ENCODE measurements at places on chromosomes 2 and 18.

- DNase-seq = peak; percentile 26
Measured at GRCh38 chr2:54639609-54640008, 83.9 kb upstream of the EML6 start.

DNA sequence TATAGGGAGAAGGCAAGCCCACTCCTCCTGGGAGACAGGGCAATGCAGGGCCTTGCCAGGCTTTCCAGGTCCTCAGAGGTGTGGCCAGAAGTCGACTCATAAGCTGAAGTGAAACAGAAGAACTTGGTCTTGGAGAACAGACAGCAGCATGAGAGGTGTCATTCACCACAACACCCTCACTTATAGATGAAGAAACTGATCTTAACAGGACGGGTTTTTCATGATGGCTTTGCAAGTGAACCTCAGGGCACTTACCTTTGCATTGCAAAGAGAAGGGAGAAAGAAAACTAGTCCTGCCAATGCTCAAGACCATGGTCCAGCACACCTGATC, 198.8 kb downstream of the CYRIA start:
- no peak for DNase-seq

DNA sequence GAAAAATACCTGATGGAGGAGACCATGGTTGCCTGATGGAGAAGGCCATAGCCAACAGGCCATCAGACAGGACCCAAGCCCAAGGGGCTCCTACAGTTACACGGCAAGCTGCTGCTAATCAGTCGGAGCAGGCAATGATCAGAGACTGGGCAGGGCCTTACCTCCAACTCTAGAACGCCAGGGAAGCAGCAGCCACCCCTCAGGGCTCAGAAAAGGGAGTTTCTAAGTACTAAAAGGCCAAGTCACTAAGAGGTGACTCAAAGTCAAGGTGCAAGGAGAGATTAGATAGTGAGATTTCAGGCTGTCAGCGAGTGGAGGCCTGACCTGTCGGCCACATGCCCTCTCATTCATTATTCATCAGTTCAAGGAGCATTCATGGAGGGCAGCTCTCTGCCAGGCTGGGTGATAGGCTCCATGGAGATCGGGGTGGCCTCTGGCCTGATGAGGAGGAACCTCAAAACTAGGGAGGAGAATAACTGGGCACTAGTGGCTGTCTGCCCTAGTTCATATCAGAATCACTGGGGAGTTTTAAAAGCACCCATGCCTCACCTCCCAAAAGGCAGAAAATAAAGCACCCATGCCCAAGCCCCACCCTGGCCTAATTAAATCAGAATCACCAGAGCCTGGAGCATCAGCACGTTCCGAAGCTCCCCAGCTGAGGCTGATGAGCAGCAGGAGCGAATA, 3.6 kb downstream of the VIL1 start:
- DNase-seq = no peak

GRCh38 chr2:66578687-66579106, 143.8 kb downstream of the MEIS1 start:
- DNase-seq = no peak

DNA sequence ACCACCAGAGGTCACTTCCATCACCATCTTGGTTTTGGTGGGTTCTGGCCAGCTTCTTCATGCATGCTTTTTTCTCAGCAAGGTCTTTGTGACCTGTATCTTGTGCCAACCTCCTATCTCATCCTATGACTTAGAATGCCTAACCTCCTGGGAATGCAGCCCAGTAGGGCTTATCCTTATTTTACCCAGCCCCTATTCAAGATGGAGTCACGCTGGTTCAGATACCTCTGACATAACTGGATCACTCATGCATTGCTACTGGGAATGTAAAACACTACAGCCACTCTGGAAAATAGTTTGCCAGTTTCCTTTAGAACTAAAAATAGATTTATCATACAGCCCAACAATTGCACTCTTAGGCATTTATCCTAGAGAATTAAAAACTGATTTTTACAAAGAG, 219.2 kb downstream of the IRS1 start:
- no peak for DNase-seq

GRCh38 chr18:46329736-46330246, 225.6 kb downstream of the HAUS1 start:
- no peak for DNase-seq

DNA sequence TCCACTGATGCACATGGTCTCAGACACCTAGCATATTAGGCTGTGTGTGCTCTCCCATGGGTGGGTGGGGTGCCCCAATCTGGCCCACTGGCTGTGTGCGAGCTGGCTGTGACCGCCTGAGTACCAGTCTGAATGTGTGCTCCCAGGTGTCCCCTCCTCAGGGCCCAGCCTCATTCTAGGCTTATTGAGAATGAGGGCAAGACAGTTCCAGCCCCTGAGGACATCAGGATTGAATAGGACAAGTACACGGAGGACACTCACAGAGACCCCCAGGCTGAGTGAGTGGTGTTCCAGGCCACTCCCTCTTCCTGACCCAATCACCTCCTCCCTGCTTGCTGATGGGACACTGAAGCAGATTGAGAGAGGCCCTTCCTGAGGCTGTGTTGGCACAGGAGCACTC, 116.1 kb upstream of the RAB6C start:
- DNase-seq = no peak

GRCh38 chr2:96532641-96533291, 3.8 kb upstream of the ARID5A start:
- DNase-seq = no peak

- no peak for DNase-seq
Measured at GRCh38 chr2:143936538-143936847, 583.4 kb downstream of the ZEB2 start.

DNA sequence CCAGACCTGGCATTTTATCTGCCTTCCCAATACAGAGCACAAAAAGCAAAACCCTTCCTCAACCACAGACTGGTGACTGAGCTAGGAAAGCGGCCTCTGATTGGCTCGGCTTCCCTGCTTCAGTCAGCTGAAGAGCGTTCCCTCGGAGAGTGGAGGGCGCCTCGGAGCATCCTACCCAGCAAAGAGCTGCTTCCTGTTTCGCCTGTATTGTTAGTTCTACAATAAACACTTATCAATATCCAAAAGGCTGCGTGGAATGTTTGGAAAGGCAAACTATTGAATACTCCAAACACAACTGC, 125.0 kb downstream of the CACNB4 start:
- DNase-seq = peak; percentile 10

DNA sequence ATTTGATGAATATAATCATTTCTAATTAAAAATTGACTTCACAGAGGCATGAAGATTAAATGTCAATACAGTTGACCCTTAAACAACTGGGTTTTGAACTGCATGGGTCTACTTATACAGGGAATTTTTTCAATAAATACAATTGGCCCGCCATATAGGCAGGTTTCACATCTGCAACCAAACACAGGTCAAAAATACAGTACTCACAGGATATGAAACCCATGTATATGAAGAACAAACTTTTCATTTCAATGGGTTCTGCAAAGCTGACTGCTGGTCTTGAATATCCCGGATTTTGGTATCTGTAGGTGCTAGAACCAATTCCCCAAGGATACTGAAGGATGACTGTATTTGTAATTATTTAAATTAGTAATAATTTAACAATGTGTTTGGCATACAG, 555.6 kb downstream of the EPHA4 start:
- DNase-seq = no peak

GRCh38 chr2:99680946-99681345, 191.1 kb upstream of the REV1 start:
- DNase-seq = peak; percentile 88

- no peak for DNase-seq
Measured at GRCh38 chr2:172395503-172395902, 31.9 kb upstream of the ITGA6 start.

DNA sequence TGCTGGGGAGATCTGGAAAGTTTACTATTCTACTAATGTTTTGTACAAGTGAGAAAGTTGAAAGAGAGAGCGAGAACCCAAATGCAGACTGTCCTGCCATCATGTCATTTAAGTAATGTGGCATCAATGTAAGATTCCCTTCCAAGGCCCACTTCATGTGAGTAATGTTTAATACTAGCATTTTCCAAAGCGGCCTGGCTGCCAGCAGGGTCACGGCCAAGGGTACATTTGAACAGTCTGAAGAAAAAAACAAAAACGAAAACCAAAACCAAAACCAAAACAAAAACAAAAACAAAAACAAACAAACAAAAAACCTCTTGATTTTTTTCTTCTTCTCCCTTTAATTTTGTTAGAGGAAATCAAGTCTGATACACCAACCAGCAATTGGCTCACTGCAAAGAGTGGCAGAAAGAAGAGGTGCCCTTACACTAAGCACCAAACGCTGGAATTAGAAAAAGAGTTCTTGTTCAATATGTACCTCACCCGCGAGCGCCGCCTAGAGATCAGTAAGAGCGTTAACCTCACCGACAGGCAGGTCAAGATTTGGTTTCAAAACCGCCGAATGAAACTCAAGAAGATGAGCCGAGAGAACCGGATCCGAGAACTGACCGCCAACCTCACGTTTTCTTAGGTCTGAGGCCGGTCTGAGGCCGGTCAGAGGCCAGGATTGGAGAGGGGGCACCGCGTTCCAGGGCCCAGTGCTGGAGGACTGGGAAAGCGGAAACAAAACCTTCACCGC, 2.2 kb downstream of the HOXD10 start:
- DNase-seq = no peak

DNA sequence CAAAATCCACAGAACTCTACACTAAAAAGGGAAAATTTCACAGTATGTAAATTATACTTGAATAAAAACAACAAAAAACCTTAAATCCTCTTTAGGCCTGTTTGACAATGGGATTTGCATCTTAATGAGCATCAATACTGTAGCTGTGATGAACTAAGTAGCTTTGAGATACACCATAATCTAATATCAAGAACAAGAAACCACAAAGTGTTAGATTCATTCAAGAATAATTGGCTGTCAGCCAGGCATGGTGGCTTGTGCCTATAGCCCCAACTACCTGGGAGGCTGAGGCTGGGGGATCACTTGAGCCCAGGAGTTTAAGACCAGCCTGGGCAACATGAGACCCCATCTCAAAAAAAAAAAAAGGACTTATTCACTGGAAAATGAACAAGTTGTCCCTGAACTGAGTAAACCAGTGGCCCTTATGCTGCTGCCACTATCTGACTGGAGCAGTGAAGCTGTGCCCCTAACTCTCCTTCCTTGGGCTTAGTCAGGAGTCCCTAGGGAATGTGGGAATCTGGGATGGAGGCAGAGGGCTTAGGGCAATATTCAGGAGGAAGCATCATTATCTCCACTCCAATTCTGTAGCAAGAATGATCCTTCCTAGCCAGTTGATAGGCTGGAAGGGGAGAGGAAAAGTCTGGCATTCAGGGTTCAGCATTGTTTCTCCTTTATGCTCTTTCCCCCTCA, 88.5 kb downstream of the PRKCE start:
- no peak for DNase-seq

DNA sequence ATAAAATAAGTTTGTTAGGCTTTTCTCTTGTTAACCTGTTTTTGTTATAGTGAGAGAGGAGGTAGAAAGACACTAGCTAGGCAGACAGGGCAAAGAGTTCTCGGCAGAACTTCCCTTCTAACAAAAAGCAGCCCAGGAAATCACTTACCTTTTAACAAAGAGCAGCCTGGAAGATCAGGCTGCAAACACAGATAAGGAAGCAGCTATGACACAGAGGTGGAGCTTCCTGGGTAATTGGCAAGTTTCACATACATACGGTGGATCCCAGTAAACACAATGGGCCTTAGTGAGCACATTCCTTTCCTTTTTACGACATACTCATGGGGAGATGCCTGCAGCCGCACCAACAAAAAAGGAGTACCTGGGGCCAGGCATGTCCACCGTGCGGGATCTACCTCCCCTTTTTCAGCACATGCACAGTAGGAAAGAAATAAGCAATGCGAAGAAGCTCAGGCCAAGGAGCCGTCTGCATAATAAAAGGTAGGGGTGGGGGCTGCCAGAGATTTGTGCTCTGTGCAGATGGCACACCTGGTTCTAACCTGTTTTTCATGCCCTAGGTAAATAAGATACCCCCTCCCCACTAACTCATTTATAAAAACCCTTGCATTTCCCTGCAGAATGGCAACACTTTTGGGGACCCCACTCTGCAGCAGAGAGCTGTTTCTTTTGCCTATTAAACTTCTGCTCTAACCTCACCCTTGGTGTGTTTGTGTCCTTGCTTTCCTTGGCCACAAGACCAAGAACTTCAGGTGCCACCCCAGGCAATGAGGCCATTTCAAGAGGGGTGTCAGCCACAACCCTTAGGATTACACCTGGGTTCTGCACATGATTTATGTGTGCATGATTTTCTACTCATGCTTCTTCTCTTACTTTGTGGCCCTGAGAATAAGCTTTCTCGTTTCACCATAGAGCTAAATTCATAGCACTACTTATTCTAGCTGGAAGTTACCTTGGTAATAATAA, 26.5 kb downstream of the MDH1 start:
- DNase-seq = peak; percentile 15

DNA sequence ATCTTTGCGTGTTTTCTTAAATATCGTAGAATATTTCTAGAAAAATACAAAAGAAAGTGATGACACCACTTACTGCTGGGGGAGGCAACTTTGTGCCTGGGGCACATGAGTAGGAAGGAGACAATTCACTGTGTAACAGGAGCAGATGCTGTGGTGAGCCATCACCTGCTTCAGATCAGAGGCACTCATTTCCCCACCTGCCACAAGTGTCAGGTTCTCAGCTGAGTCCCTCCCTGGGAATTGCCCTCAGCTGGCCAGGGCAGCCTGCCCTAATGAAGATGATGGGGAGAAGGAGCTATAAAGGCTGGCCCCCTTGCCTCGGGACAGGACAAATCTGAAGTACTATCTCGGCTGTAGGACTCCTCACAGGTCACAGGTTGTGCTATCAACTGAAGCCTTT, 322.8 kb downstream of the STK39 start:
- no peak for DNase-seq

DNA sequence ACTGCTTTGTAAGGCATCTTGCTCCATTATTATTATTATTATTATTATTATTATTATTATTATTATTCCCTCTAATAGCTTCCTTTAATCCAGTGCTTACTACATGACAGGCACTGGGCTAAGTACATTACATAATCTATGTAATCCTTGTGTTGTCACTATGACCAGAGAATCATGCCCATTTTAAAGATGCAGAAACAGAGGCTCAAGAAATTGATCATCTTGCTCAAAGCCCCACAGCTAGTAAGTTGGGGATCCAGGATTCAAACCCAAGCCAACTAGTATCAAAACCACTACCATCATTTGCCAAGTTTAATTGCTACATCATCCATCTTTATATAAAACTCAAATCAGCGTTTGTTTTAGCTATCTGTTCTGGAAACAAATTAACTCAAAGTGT, 594 bp upstream of the NGEF start:
- DNase-seq = no peak

- DNase-seq = no peak
Measured at GRCh38 chr18:49481317-49481716, 5.7 kb downstream of the C18orf32 start.

- no peak for DNase-seq
Measured at GRCh38 chr2:156129227-156129626, 203.3 kb downstream of the NR4A2 start.

- DNase-seq = no peak
Measured at GRCh38 chr2:8565399-8566154, 116.3 kb upstream of the ID2 start.

- DNase-seq = no peak
Measured at GRCh38 chr18:75167759-75168618, 41.0 kb downstream of the PTGR3 start.

DNA sequence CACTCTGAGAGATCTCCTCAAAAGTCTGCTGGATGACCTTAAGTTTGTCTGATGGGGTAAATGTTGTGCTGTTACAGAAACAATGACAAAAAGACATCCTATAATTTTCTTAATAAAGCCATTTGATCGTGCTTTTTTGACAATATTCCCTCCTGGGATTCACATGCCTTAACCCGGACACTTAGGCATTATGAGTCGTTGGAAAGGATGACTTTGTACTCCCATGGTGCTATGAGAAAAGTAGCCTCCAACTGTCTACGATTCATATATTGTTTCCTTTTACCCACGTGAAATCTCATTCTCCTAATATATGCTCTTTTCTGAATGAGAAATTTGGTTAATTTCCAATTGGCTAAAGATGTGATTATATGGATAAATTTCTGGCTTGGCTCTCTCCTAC, 6.1 kb upstream of the MPP4 start:
- no peak for DNase-seq
